ENCODE measurements at places on chromosomes 16 and 17.

GRCh38 chr16:6155271-6155670, 1057.7 kb upstream of the EEF2KMT start:
- no peak for DNase-seq

DNA sequence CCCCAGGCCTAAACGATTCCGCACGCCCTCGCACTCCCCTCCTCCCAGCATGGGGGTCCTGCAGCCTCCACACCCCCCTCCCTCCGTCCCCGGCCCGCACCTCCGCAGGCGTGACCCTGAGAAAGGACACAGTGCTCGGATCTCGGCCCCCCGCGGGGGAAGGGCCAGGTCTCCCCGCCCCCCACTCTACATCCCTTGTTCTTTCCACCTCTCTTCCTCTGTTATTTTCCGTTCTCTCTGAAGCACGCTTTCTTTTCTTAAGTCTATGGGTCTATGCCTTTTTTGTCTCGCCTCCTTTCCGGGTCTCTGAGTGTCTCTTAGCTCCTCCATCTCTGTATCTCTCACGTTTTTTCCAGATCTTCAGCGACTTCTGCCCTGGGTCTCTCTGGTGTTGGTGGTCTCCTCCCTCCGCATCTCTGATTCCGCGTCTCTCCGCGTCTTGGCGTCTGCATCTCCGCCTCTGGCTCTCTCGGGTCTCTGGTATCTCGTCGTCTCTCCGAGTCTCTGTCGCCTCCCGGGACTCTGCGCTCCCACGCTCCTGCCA, 2.1 kb upstream of the HES7 start:
- no peak for DNase-seq

GRCh38 chr16:46911650-46912049, 27.5 kb downstream of the GPT2 start:
- DNase-seq: no peak

GRCh38 chr16:24825696-24826095, 20.1 kb upstream of the SLC5A11 start:
- DNase-seq: no peak

- no peak for DNase-seq
Measured at GRCh38 chr16:440627-441026, 15.2 kb downstream of the RAB11FIP3 start.

DNA sequence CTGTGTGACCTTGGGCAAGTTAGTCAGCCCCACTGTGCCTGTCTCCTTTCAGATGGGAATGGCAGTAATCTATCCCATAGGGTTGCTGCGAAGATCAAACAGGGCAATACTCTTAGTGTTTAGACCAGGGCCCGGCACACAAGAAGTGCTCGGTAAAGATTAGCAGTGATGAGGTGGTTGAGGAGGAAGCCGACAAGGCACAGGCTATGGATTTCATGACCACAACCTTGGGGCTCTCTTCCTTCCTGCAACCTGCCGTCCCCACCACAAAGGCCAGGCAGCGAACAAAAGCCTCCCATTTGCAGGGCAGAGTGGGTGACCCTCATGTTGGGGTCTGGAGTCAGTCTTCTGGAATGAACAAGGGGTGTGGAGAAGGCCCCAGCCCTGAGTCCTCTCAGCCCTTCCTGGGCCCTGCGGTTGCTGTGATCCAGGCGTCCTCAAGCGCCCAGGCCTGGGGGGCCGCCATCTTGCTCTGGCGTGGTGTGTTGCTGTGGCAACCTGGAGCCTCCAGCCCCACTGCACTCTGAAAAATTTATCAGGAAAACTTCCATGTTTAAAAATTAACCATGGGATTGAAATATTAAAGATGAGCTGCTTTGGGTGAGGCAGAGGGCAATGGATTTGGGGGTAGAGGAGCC, 9.8 kb downstream of the ADAM11 start:
- DNase-seq: no peak

GRCh38 chr17:41796121-41796895, 9.8 kb upstream of the JUP start:
- DNase-seq: no peak

- no peak for DNase-seq
Measured at GRCh38 chr16:79393564-79393963, 207.0 kb downstream of the MAF start.
